ENCODE measurements at places on chromosomes 2 and 18.

DNA sequence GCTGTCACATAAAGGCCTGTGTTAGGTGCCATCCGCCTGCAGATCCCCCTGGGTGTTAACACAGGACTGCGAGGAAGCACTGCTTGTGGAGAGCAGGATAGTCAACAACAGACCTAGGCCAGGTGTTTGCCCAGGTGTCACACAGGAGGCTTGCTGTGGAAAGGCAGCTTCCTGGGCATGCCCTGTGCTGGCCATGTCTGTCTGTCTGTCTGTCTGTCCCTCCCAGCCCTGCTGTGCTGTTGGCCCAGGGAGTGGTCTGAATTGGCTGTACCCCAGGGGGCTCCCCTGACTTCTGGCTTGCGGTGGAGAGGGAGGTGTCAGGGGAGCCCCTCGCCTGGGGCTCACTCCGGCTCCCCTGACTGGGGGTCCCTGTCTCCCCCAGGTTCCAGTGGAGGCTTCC lies 53.2 kb downstream of the SH3BP4 start:
- no peak for DNase-seq

DNA sequence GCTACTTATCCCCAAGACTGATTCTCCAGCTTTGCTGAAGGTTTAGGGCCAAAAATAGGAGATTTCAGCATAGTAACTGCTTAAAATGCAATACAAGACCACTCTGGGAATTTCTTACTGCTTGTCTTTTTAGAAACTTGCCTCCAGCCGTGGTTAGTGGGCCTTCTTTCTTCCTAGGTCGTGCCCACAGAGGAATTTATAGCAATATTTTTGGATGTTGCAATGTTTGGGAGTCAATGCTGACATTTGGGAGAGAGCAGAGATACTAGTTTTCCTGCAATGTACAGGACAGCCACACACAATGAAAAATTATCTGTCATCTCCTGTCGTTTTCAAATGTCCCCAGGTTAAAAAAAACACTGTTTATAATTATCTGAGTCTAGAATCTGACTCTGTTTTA lies 25.6 kb upstream of the CERS6 start:
- no peak for DNase-seq

GRCh38 chr2:218569661-218570500 lies 1.2 kb downstream of the CNOT9 start:
- no peak for DNase-seq

GRCh38 chr2:236393581-236393980 lies 129.4 kb upstream of the ASB18 start:
- DNase-seq: no peak

DNA sequence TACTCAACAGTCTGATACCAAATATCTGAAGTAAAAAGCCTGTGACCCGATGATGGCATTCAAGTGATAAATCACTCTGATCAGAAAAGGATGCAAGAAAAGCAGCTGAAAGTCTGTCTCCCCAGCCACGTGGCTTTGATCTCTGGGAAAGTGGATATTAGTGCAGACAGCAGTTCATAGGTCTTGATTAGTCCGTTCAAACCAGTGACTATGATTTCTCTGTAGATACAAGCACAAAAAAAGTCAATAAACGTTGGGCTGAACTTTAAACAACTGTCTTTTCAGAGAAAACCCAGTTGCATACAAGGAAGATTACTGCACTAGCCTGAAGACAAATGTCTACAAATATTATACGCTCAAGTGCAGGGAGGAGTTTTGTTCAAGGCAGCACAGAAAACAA lies 107.7 kb upstream of the CDC42EP3 start:
- DNase-seq: no peak

GRCh38 chr2:237149425-237149824 lies 63.7 kb downstream of the COPS8 start:
- no peak for DNase-seq

DNA sequence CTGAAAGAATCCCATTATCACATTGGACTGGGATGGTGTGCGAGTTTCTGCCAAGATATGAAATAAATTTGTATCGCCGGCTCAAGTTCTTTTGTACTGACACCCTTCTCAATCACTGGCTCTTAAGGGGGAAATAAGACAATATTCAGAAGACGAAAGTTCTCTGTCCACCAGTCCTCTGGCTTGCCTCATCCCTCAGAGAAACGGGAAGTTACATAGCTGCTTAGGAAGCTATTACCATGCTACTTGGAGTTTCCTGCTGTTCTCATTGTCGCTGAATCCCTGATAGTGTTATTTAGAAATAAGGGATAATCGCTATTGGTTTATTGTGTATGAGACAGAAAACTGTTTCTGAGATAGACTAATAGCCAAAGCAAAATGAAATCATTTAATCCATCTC lies 205.0 kb upstream of the ZNF521 start:
- DNase-seq: no peak

DNA sequence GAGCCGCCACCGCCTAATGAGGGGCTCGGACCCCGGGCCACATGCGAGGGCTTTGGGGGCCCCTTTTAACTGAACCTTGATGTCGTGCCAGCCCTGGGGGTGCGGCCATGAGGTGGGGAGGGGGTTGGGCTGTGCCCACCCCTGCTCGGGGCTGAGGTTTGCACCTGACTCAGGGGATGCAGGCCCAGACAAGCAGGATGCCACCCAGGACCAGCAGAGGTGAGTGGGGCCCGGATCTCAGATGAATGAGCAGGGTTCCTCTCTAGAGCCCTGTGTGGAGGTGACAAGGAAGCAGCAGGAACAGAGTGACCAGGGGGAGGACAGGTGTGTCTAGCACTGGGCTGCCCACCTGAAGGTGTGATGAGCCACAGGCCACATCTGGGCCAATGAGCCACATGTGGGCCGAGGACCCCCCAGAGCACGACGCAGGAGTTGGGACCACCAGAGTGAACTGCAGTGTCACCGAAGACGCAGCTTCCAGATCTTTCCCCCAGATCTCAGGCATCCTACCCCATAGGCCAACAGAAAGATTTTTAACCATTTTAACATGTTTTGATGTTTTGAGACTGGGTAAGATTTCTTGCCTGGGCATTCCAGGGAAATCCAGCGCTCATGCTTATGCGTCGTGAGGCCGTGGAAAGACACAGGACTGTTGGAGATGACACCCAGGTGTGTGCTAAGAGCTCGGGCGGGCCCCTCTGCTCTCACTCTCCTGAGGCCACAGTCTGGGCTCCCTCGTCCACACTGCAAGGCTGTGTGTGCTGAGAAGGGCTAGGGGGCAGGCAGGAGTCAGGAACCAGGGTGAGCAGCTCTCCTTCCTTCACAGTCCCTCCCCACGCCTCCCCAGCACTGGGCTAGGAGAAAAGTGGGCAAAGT lies 73.6 kb downstream of the DDX1 start:
- DNase-seq: no peak

All from SHP77 treated with DMSO at 0.1 percent for 48 hours (cell line).